ENCODE measurements at places on chromosomes 2 and 18.

- DNase-seq = no peak
These were observed 7.9 kb upstream of the ERMN start for GRCh38 chr2:157333304-157334047.

DNA sequence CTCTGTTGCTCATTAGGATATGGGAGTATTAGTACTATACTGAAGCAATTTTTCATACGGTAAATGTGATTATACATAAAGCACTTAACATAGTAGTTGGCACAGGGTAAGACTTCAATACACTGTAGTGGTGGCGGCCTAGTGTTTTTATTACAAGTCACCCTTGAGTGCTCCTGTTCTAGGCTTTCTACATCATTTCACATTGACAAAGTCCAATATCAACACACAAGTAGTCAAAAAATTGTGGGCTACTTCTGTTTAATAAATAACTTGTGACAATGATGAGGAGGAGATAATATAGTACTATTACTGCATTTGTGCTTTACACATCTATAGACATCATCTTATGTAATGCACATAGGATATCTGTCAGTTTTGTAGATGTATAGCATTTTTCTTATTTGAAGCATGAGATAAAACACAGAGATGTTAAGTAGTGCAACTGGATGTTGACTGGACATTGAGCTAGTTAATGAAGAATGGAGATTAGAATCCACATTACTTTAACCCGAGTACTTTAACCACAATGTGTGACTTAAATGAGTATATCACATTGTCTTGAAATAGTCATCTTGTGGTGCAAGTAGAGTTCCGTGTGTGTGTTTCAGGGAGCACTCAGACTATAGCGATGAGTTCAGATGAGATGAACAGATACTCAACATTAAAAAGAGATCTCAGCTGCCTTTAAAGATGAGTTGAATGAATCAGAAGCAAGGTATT is 134.8 kb downstream of the ZNF385B start:
- DNase-seq = no peak

DNA sequence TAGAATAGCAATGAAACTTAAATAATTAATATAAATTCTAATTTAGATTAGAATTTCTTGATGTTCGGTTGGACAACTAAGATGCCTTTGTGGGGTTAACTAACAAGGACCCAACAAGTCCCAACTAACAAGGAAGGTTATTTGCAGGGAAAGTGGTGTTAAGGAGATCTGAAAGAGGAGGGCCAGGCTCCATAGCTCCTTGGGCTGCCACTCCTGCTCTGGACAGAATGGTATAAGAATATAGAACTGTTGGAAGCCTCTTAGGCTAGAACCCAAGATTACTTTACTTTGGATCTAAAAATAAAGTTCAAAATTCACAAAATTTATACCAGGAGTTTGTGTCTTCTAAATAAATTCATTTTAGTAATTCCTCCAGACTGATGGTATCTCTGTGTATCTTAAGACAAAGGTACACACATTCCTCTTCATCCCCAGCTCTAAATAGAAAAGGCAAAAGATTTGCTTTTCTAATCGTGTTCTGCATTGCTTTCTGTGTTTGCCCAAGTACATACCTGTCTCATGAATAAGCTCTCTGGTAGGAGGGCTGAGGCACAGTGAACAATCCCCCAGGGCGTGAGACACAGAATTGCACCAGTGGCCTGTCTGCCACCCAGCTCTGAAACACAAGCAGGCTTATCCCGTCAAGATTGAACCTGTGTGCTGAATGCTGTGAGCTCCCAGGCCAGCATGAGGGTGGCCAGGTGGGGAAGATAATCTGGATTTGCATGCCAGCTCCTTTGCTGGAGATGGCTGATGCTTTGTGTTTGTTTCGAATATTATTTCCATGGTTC is 176.0 kb downstream of the ACKR3 start:
- DNase-seq = no peak

DNA sequence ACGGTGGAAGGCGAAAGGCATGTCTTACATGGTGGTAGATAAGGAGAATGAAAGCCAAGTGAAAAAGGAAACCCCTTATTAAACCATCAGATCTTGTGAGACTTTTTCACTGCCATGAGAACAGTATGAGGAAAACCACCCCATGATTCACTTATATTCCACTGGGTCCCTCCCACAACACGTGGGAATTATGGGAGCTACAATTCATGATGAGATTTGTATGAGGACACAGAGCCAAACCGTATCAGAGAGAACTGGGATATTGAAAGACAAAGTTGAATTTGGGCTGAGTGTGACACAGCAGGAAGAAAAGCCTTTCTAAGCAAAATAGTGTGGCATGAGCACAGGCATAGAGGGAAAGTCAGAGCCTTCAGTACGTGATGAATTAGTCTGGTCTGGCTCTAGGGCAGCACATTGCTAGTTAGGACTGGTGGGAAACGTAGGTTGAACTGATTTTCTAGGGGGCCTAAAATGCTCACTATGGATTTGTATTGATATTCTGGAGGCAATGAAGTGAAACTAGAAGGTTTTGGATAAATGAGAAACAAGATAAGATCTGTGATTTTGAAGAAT is 84.8 kb upstream of the RND3 start:
- DNase-seq = no peak

DNA sequence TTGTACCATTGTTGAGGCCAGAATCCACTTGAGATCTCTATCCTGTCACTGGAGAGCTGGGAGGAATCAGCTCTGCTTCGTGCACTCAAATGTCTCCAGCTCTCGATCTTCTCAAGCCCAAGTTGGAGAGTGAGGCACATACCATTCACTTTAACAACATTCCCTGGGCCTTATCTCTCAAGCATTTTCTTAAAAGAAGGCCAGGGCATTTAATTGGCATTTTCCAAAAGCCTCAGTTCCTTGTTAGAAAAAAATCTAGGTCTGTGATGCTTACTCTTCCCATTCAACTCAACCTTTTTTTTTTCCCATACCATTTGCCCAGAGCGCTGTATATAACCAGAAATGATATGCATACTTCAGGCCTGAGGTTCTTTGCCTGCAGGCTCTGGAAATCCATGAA is 10.1 kb downstream of the QPCT start:
- no peak for DNase-seq

DNA sequence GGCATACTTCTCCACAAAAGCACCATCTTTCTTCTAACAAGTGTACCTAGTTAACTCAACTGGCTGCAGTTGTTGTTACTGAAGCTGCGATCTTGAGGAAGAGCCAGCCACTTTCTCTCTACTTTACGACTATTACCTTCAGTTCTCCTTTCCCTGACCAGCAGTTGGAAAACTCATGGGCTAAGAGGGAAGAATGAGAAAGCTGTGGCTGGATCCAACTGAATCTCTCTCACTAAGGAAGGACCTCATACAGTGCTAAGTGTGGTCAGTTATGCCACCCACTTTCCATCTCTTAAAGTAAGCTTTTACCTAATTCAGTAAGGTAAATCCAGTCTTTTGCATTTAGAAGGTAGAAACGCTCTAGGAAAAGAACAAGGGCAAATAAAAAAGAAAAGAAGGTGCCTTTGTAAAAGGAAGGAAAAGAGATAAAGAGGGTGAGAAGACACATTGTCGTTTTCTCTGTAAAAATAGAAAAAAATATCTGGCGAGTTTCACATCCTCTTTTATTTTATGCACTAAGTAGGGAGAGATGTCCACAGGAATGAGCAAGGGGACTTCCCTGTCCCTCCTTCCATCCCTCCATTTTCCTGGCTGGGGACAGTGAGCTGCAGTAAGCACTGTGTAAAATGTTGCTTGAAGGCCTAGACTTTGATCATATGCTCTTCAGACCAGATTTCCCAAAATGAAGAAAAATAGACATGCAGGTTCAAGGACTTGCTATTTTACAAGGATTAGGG is 73.4 kb downstream of the PLEKHM3 start:
- no peak for DNase-seq

DNA sequence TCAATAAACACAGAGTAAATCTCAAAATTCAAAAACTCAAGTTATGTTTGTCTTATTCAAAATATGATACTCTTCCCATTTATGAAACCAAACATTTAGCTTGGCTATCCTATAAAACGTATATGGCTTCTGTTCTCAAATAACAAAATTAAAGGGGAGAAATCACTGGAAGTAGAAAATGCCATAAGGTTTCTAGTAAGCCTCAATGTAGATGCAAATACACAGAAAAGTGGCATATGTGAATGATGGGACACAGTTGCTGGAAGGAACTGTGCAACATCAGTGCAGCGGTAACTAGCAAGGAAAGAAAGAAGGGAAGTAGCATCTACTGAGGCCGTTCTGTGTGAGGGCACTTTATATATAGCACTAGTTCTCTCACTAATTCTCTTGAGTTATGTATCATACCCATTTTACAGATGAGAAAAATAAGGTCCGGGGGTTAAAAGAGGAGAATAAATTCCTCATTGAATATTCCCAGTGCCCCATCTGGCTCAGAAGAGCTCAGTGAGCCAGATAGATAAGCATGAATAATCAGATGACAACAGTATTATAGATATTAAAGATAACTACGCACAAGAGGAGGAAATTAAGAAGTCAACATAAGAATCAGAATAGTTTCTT is 27.2 kb downstream of the NBAS start:
- no peak for DNase-seq

DNA sequence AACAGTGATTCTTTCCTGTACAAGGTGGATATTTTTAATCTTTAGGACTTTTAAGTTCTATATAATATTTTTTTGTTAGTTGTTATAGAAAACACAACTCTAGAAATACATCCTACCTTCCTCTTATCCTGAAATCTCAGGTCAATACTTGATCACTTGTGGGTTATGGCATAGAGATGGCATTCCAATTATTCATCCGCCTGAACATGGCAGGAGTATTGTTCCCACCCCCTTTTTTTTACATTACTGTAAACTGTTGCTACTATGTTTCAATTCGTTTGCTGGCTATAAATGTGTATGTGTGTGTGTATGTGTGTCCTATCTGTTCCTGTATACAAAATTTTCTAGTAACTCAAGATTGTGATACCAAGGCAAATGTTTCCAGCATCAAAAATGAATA is 43.3 kb upstream of the FN1 start:
- DNase-seq = no peak

DNA sequence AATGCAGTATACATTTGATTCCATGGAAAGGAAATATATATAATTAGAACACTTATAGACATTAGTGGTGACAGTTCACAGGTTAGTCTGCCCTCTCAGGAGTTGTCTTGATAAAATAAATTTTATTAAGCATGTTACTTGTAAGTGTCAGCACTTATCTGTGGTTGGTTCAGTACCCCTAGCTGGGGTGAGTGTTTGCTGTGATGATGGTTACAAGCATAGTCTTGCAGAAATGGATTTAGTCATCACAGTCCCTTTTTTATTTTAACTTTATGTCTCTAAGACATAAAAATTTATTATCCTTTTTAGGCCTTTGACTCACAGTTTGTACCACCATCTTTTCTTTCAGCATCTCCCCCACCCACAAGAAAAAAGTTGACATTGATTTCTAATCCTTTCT is 52.1 kb downstream of the NCK2 start:
- no peak for DNase-seq

DNA sequence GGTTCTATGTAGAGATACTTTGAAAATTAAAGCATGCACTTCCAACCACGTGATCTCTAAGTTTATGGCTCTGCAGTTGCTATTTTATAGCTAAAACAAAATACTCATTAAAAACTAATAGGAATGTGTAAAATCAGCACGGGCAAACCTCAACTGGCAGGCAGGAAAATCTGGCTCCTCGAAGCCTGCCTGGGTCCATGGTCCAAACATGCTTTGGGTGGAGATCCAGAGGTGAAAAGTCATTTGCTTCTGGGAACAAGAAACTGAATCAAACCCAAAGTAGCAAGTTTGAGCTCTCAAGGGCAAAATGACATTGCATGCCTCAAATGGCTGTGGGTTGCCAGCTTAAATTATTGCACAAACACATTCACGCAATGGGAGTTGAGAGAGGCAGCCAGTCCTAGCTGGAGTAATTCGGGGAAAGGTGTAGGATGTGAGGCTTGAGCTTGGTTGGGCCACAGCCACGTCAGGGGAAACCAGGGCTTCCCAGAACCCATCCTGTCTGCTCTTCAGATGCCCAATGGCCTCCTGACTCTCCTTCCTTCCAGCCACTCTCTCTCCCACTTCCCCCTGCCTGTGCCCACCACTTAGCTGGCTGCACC is 75.2 kb upstream of the LCLAT1 start:
- DNase-seq = no peak

DNA sequence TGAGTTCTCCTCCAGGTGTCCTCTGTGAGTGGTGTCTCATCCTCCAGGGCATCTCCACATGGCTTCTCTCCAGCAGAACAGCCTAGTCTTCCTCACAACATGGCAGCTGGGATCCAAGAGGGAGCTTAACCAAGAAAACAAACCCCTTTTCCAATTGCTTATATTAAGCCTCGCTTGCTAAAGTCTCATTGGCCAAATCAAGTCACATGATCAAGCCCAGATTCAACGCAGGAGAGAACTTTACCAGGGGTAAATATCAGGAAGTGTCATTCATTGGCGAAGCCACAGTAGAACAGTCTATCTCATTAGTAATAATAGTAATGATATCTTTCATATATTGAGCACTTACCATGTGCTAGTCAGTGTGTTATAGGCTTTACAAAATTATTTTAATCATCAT is 53.1 kb downstream of the CDC42EP3 start:
- no peak for DNase-seq

GRCh38 chr18:48922801-48923730 is 27.7 kb downstream of the SMAD7 start:
- DNase-seq = peak; percentile 83

GRCh38 chr2:174654419-174654941 is 56.9 kb upstream of the WIPF1 start:
- no peak for DNase-seq

DNA sequence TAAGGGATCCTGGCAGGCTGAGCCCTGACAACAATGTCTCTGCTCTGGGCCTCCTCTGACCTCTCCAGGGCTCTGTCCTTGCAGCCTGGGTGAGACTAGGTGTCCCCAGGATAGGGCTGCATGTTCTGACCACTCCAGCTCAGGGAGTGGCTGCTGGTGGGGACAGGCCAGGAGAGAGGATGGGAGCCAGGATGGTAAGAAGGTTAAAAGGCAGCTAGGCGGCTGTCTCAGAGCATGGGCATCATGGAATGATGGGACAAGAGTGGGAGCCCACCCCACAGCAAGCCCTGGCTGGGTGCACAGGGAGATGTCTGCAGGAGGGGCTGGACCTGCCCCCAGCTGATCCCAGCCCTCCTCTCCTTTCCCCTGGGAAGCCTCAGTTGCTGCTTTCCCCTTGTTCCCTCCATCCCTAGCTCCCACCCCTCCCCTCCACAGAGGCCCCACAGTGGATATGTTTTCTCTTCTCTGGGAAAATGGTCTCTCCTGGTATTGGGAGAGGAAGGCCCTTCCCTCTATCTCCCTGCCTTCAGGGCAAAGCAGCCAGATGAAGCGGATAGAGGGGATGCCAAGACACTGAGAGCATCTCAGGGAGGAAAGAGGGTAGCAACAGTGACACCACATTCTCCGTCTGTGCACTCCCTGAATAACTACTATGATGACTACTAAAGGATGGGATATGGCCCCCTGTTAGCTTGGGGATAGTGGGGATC is 334.3 kb downstream of the DYSF start:
- DNase-seq = no peak

- no peak for DNase-seq
These were observed 275.8 kb downstream of the LNPK start for GRCh38 chr2:175726223-175726622.

GRCh38 chr18:14075196-14075595 is 57.0 kb downstream of the ZNF519 start:
- DNase-seq = no peak

Data from head of caudate nucleus (tissue), 42 donors.